ENCODE measurements at places on chromosomes 13 and 19. TPM values are rescaled to one million over a fixed set of nuclear protein-coding genes. Genes with fewer than 3 reads are reported as not detected.

KASH5 gene
- 0.37 TPM for total RNA-seq

BRSK1 gene
- 36.8 TPM for total RNA-seq

KANK2 gene
- 90.9 TPM for total RNA-seq

KLK15 gene
- total RNA-seq = not detected

TUBB4A gene
- 45.2 TPM for total RNA-seq

CLC gene
- total RNA-seq = not detected

FAM216B gene
- total RNA-seq = not detected

ELAVL3 gene
- total RNA-seq = 5.3 TPM

HPN gene
- total RNA-seq = not detected

ADGRE3 gene
- not detected for total RNA-seq

NCAN gene
- not detected for total RNA-seq

DNA sequence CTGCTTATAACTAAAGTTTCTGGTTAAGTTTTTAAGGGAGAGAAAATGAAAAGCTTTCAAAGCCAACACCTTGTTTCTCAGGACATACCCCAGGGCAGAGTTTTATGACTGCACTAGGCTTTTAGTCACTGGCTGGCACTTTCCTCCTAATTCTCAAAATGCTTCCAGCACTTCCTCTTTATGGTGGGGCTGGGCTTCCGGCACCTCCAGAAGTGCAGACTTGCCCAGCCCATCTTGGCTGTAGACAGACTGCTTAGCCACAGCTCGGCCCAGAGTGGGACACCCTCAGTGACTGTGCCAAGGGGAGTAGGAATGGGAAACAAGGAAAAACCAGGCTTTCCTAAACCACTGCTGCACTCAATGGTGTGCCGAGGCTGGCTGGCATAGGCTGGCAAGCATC lies 23.2 kb upstream of the GTF3A start:
- H3K4me1 ChIP-seq = no peaks in the 10 kb centered on the region
- H3K4me3 ChIP-seq = no peak overlapping the region

- peaks cover 7% of the 10 kb centered on the region for H3K27me3 ChIP-seq
- no peak for DNase-seq
- no peak overlapping the region for H3K4me3 ChIP-seq
- no peaks in the 10 kb centered on the region for H3K4me1 ChIP-seq
- no peaks in the 10 kb centered on the region for H3K36me3 ChIP-seq
- H3K27ac ChIP-seq = no peak overlapping the region
These were observed 460.0 kb downstream of the COG6 start for GRCh38 chr13:40115426-40115825.

DNA sequence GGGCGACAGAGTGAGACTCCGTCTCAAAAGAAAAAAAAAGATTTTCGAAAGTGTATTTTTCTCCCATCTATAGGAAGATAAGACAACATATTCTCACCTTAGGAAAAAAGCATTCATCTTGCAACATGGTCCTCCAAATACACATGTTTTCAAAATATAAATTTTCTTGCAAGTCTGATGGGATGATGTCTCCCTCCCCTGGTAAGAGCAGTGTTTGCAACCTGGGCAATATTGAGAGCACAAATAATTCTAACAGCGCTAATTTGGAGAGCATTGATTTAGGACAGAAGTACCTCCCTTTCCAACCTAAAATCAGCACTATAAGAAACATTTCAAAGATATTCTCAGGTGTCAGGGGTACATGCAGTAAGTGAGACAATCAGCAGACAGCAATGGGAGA lies 61.0 kb upstream of the SHISA2 start:
- no peak overlapping the region for H3K27ac ChIP-seq
- peak; percentile 11 for DNase-seq
- no peaks in the 10 kb centered on the region for H3K4me1 ChIP-seq
- H3K36me3 ChIP-seq = no peaks in the 10 kb centered on the region

DNA sequence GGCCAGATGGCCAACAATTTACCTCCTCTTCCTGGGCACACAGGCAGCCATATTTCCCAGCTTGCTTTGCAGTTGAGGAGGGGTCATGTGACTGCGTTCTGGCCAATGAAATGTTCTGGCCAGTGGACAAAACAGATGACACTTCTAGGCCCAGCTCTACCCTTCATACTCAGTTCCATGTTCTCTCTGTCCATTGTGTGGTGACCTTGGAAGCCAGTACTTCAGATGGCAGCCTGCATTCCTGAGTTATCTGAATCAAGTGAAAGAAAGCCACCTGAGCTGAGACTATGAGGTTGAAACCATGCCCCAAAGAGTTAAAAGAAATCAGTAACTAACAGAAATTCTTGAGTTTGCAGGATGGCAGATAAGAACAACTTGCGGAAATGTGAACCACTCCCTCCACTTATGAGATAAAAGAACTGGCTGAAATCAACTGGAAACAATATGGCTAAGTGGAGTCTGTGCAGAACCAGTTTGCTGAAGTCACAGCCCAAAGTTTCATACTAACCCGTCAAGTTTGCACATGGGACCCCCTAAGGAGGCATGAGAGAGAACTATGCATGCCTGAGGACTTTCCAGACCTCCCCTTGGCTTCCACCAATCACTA lies 8.1 kb downstream of the FAM187B start:
- no peak overlapping the region for H3K27ac ChIP-seq
- peak; percentile 10 for DNase-seq
- H3K27me3 ChIP-seq = no peaks in the 10 kb centered on the region
- H3K36me3 ChIP-seq = no peaks in the 10 kb centered on the region

GRCh38 chr19:55598719-55599467 lies 424 bp downstream of the FIZ1 start:
- H3K4me1 ChIP-seq = peaks cover 16% of the 10 kb centered on the region
- H3K27me3 ChIP-seq = no peaks in the 10 kb centered on the region
- peaks cover 27% of the 10 kb centered on the region for H3K36me3 ChIP-seq
- DNase-seq = peak; percentile 98
- H3K4me3 ChIP-seq = peak overlapping the region; percentile 66
- H3K27ac ChIP-seq = peak overlapping the region; percentile 100

DNA sequence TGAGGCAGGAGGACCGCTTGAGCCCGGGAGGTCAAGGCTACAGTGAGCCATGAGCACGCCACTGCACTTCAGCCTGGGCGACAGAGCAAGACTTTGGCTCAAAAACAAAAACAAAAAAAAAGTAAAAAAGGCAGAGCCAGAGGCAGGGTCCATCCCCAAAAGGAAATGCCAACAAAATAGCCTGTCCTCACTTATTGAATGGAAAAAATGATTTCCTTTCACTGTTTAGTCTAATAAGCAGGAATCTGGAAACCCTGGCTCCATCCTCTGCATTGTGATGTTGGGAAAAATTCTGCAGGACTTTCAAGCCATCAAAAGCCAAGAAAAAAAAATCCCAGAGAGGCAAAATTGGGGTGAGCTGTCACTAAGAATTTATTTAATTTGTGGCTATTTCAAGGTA lies 23.2 kb downstream of the ZIC5 start:
- H3K27ac ChIP-seq = no peak overlapping the region
- H3K4me1 ChIP-seq = peaks cover 15% of the 10 kb centered on the region
- H3K27me3 ChIP-seq = no peaks in the 10 kb centered on the region
- H3K36me3 ChIP-seq = no peaks in the 10 kb centered on the region
- DNase-seq = no peak
- H3K4me3 ChIP-seq = no peak overlapping the region

DNA sequence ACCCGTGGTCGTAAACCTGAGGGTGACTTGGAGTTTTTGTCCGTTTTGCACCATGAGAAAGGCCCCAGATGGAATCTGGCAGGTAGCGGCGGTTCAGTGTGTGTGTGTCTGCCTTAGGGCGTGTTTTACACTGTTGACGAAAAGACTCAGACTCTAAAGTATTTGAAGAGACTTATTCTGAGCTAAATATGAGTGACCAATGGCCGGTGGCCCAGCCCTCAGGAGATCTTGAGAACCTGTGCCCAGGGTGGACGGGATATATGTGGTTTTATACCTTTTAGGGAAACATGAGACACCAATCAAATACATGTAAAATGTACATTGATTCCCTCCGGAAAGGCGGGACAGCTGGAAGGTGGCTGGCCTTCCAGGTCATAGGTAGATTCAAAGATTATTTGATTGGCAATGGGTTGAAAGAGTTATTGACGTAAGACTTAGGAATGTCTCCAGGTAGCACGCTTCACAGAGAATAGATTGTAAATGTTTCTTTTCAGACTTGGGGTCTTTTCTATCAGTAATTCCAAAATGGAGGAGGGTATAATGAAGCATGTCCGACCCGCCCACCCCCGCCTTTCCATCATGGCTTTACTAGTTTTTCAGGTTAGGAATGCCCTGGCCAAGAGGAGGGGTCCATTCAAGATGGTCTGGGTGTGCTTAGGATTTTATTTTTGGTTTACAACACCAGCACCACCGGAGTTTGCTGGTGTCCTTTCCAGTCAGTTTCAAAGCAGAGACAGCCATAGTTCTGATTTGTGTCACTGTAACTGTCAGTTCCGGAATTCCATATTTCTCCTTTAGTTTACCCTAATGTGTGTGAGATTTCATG lies 1.0 kb upstream of the ZNF529 start:
- DNase-seq = no peak
- no peaks in the 10 kb centered on the region for H3K27me3 ChIP-seq
- peak overlapping the region; percentile 82 for H3K4me3 ChIP-seq
- no peaks in the 10 kb centered on the region for H3K4me1 ChIP-seq
- H3K27ac ChIP-seq = peak overlapping the region; percentile 83
- peaks cover 35% of the 10 kb centered on the region for H3K36me3 ChIP-seq

GRCh38 chr19:28501976-28502375 lies 711.0 kb downstream of the UQCRFS1 start:
- no peak overlapping the region for H3K27ac ChIP-seq
- no peaks in the 10 kb centered on the region for H3K4me1 ChIP-seq
- no peak overlapping the region for H3K4me3 ChIP-seq
- no peaks in the 10 kb centered on the region for H3K27me3 ChIP-seq

- DNase-seq = no peak
- H3K27ac ChIP-seq = no peak overlapping the region
- no peak overlapping the region for H3K4me3 ChIP-seq
- H3K27me3 ChIP-seq = no peaks in the 10 kb centered on the region
- no peaks in the 10 kb centered on the region for H3K4me1 ChIP-seq
These were observed 1255.6 kb downstream of the DIAPH3 start for GRCh38 chr13:58908019-58908679.

DNA sequence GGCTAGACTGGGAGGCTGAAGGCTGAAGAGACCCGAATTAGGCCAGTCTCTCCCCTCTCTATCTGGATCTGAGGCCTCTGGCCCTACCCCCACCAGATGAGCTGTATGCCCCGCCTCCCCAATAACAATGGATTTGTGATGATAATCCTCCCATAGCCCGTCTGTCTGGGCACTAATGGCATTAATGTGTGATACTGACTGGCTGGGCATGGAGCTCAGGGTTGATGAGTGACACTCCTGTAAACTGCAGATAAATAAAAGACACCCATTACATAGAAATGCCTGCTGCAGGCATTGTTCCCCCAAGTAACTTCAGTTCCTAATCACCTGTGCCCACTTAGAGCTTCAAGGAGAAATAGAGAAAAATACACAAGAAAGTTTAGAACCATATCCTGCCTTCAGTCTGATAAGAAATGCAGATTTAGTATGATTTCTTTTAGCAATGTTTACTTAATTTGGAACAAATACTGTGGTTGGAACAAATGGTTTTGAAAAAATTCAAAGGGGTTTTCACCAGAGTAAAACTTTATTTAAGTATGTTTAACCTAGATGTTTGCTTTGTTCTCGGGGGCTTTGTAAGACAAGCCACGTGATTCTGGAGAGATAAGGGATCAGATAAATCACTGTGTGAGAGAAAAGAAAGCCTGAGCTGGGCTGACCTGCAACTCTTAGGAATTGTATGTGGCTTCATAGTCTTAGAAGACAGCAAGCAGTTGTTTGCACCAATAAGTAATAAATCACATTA lies 60.3 kb downstream of the TNFRSF19 start:
- H3K4me3 ChIP-seq = no peak overlapping the region
- H3K4me1 ChIP-seq = no peaks in the 10 kb centered on the region
- no peaks in the 10 kb centered on the region for H3K27me3 ChIP-seq
- no peak for DNase-seq

DNA sequence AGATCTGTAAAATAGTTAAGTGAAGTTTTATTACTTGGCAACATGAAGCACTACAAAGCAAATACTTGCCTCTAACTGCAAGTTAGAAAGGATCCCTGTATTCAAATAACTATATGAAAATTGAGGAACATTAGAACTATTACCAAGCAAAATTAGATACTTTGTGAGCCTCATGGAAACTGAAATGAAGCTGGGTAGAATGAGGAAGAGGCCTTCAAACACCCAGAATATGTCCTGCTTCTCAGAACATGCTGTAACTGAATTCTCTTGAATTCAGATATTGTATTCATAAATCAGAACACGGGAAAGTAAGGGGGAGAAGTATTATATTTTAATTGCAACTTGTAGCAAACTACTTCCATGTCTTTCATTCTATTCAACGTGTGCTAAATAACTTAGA lies 947.9 kb downstream of the PCDH17 start:
- no peaks in the 10 kb centered on the region for H3K4me1 ChIP-seq
- H3K4me3 ChIP-seq = no peak overlapping the region
- H3K27me3 ChIP-seq = no peaks in the 10 kb centered on the region
- H3K36me3 ChIP-seq = no peaks in the 10 kb centered on the region
- H3K27ac ChIP-seq = no peak overlapping the region

DNA sequence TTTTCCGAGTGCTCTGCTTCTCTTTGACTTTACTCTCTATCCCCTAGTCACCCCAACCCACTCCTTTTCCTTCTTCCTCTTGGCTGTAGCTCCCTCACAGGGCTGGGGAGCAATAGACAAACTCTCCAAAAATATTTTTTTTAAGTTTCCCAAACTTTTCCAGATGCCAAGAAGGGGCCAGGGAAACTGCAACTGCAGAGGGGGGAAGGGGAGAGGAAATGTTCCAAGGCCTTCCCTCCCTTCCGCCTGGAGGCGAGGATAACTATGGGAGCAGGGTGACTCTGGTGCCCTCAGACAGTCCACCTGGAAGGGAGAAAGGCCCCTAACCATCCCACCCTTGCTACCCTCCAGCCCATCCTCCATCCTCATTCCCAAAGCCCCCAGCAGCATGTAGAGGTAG lies 49.4 kb downstream of the LYL1 start:
- no peak overlapping the region for H3K4me3 ChIP-seq
- no peaks in the 10 kb centered on the region for H3K36me3 ChIP-seq
- H3K27ac ChIP-seq = peak overlapping the region; percentile 72
- no peak for DNase-seq
- H3K4me1 ChIP-seq = peaks cover 69% of the 10 kb centered on the region

GRCh38 chr19:17159466-17160393 lies 55.4 kb upstream of the USE1 start:
- no peaks in the 10 kb centered on the region for H3K27me3 ChIP-seq
- no peaks in the 10 kb centered on the region for H3K4me1 ChIP-seq
- peaks cover 23% of the 10 kb centered on the region for H3K36me3 ChIP-seq
- H3K27ac ChIP-seq = no peak overlapping the region

DNA sequence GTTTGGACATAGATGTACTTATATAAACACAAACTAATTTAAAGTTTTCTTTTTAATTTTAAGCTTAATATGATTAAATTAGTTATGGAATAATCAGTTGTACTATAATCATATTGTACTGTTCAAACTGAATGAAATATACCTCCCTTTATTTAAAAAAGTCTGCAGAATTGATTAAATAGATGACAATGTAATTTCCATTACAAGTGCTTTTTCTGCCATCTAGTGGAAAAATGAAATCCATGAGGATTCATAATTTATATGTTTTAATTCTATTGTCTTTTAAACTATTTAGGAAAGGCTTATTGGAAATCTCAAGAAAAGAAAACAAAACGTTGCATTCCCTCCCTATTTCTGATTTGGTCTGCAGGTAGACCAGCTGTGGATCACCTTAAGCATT lies 30.9 kb downstream of the MZT1 start:
- H3K4me1 ChIP-seq = peaks cover 6% of the 10 kb centered on the region
- no peaks in the 10 kb centered on the region for H3K27me3 ChIP-seq
- no peak overlapping the region for H3K27ac ChIP-seq
- peak; percentile 24 for DNase-seq

Measured in A673 (cell line).